Stimulated activated CD8-positive, alpha-beta memory T cell treated with anti-CD3 and anti-CD28 coated beads, Interleukin-12 subunit alpha, Interleukin-12 subunit beta, amount 100 ng/mL, for 4 hours (primary cell): ENCODE measurements at places on chromosomes 16 and 17.

- DNase-seq: no peak
Measured at GRCh38 chr17:73098919-73099318, 6.4 kb upstream of the SLC39A11 start.

- DNase-seq: no peak
Measured at GRCh38 chr17:80800481-80801391, 190.9 kb upstream of the CHMP6 start.

GRCh38 chr17:67246653-67247415 lies 1.8 kb upstream of the HELZ start:
- DNase-seq: peak; percentile 37

DNA sequence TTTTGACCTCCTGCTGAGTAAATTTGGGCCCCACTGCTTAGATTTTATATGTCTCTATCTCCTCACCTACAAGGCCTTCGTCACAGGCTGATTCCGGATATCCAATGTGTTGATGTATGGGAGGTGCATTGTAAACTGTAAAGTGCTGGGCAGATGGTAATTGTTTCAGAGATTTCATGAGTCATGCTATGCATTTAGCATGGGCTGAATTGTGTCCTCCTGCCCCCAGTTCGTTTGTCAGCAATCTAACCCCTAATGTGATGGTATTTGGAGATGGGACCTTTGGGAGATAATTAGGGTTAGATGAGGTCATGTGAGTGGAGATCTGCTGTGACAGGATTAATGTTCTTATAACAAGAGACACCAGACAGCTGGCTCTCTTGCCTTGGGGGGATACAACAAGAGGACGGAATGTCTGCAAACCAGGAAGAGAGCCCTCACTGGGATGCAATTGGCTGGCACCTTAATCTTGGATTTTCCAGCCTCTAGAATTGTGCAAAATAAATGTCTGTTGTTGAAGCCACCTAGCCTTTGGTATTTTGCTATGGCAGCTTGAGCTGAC lies 101.8 kb upstream of the NLRP1 start:
- DNase-seq: no peak

GRCh38 chr17:15882058-15882720 lies 62.7 kb upstream of the ADORA2B start:
- DNase-seq: no peak

DNA sequence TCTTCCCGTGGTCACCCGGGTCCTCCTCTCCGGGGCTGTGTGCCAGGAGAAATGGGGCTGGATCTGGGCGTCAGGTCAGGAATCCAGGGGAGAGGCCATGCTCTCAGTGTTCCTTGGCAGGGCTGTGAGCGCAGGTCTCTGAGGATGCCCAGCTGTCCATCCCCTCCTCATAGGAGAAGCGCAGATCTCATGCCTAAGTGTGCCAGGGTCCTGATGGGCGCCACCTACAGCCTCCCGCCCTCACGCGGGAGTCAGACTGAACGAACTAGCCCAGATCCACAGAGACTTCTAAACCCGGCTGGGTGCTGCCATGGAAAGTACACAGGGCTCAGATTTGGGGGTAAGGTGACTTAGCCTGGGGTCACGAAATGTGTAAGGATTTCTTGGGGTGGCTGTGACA lies 24.3 kb downstream of the MGRN1 start:
- DNase-seq: no peak

DNA sequence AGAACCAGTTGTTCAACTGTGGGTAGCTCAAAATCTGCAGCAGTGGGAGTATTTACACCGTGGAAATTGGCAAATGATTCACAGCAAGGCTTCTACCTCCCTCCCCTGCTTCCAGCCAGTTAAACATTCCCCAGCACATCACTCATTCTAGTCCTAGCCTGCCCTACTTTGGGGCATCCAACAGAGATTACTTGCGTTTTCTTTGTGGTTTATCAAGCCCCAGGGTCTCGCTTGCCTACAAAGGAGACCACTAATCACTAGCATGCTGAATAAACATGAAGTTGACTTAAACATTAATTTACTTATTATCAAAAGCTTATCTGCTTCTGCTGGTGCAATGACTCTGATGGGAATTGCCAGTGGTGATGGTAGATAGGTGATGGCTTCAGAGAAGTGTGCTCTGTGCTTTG lies 94.5 kb downstream of the MARF1 start:
- no peak for DNase-seq

- DNase-seq: no peak
Measured at GRCh38 chr17:73644145-73645049, at the start of gene SDK2. Gene SDK2 (minus strand): TSS chr17:73644445. CDS start chr17:73644088, 357 bp downstream.

DNA sequence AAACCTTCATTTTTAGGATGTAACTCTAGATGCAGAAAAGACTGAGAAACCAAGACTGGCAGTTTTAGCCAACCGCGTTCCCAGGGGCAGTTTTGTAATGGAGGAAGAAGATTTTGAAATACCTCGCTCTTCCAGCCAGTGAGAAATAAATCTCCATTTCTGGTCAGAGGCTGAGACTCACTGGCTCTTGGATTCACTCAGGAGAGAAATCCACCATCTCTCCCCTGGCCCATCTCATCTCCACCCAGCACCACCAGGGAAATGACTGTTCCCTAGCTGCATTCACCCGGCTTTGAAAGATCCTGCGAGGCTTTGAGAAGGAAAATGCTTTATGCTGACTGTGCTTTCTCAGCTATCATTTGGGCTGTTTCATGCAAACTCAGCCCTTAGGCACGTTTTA lies 185.2 kb downstream of the SOX9 start:
- no peak for DNase-seq

DNA sequence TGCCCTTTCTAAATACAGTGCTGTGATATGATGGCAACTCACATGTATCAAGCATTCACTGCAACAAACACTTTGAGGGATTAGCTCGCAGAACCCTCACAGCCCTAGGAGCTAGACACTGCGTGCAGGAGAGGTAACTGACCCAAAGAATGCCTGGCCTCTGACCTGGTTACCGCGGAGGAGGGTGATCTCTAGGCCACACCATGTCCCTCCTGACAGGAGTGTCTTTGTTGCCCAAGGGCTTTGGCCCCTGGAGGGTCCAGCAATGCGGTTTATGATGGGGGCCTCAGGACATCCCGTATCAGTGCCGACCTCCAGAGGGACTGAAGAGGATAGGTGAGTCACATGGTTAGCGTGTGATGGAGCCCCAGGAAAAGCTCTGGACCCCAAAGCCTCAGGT lies 130.6 kb downstream of the MGAT5B start:
- DNase-seq: no peak

DNA sequence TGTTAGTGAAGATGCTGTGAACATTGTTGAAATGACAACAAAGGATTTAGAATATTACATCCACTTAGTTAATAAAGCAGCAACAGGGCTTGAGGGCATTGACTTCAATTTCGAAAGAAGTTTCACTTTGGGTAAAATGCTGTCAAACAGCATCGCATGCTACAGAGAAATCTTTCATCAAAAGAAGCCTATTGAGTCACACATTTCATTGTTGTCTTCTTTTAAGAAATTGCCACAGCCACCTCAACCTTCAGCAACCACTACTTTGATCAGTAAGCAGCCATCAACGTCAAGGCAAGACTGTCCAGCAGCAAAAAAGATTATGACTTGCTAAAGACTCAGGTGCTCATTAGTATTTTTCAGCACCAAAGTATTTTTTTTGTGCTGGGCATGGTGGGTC lies 13.2 kb upstream of the MAP2K6 start:
- DNase-seq: no peak

DNA sequence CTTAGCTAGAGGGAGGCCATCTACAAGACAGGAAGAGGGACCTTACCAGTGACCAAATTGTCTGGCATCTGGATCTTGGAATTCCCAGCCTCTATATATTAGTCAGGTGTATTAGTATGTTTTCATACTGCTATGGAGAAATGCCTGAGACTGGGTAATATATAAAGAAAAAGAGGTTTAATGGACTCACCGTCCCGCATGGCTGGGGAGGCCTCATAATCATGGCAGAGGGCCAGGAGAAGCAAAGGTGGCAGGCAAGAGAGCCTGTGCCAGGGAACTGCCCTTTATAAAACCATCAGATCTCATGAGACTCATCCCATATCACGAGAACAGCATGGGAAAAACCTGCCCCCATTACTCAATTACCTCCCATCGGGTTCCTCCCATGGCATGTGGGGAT lies 500.2 kb downstream of the SHISA9 start:
- no peak for DNase-seq

DNA sequence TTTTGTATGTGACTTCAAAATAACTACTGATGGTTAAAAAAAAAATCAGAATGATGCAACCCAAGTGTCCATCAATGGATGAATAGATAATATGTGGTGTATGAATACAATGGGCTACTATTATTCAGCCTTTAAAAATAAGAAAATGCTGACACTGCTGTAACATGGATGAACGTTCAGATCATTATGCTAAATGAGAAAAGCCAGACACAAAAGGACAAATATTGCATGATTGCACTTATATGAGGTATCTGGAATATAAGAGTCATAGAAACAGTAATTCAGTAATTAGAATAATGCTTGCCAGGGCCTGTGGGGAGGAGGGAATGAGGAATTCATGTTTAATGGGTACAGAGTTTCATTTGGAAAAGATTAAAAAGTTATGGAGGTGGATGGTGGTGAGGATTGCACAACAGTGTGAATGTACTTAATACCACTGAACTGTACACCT lies 25.4 kb downstream of the TENT4B start:
- DNase-seq: no peak

DNA sequence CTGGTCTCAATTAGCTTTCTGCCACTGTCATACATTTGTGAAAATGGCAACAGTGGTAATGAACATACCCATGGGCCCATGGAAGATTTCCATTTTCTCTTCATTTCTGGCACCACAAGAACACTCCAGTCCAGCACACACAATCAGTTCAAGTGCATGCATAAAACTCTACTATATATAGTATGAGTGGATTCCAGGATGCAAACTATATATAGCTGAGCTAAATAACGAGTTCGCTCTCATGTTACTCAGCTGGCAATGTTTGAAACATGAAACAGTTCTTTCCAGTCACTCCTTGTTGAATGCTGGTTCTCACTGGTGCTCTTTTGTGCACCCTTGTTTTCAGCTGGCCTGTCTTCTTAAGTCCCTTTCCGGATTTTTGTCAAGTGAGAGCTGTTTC lies 75.2 kb upstream of the DHX40 start:
- no peak for DNase-seq

DNA sequence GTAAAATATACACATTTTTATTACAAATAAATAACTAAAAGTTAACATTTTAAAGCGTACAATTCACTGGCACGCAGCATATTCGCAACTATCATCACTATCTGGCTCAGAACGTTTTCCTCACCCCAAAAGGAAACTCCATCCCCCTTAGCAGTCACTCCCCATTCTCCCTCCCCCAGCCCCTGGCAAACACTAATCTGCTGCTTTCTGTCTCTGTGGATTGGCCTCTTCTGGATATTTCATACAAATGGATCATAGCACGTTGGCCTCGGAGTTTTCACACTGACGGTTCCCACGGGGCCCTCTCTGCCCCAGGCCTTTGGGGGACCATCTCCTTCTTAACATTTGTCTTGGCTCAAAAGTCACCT lies 64.6 kb downstream of the RTN4RL1 start:
- DNase-seq: no peak

DNA sequence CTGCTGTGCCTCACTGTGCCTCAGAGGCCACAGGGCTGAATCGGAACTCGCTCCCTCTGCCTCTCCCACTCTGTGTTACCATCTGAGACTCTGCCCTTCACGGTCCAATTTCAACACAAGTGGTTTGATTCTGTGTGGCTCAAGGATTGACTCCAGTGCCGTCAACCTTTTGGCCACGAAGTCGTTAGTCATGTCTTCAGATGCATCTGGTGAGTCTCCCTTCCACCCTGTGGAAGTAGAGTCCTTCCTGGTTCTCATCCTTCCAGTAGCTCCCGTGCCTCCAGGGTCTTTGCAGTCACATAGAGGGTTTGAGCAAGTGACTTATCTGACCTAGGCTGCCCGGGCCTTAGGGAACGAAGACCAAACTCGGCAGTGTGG lies 51.2 kb downstream of the PGS1 start:
- no peak for DNase-seq

GRCh38 chr16:20918486-20919239 lies 18.1 kb downstream of the LYRM1 start:
- DNase-seq: no peak

- no peak for DNase-seq
Measured at GRCh38 chr16:85479972-85480726, 133.0 kb upstream of the GSE1 start.

DNA sequence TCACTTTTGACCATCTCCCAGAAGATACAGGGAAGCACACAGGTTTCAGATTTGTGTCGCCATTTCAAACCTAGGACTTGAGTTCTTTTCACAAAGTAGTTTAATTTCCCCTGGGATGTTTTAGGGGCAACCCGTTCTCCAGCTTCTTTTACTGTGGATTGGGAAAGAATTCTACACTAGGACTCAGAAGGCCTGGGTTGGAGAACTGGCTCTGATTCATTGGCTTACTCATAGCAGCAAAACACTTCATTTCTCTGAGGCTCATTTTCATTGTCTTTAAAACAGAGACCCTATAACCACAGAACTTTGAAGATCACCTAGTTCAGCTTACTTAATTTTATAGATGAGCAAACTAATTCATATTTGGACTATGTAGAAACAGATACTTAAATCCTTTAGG lies 175.9 kb upstream of the SALL1 start:
- DNase-seq: no peak

DNA sequence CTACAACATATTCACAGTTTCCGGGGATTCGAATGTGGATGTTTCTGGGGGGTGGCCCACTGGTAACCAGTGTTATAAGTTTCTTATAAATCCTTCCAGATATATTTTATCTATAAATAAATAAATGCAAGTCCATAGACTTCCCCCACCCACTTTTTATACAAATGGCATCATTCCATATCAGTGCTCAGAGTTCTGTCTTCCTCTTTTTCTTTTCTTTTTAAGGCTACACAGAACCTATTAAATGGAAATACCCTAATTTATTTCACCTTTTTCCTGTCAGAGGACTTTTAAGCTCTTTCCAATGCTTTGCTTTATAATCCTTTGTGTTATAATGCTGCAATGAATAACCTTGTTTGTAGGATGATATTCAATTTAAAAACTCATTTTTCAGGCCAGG lies 3.8 kb downstream of the LGALS9 start:
- no peak for DNase-seq

DNA sequence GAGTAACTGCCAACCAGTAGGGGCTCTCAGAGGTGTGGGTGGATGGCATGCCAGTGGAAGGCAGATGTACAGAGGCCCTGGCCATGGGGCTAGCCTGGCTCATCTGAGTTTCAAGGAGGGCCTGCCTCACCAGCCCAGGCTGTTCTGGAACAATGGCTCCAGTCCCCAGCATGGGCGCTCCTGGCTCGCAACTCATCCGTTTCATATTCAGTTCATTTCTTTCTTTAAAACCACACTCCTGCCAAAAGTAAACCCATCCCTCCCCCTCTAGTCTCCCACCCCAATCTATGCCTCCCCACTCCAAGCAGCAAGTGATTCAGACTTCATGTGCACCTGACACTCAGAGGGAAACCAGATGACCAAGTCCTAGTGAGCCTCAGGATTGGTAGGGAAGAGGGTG lies 2.4 kb downstream of the CCL13 start:
- DNase-seq: no peak
